ENCODE measurements at places on chromosomes 7 and 10.

GRCh38 chr7:91837397-91838070 lies 43.0 kb downstream of the MTERF1 start:
- peak; percentile 13 for DNase-seq

DNA sequence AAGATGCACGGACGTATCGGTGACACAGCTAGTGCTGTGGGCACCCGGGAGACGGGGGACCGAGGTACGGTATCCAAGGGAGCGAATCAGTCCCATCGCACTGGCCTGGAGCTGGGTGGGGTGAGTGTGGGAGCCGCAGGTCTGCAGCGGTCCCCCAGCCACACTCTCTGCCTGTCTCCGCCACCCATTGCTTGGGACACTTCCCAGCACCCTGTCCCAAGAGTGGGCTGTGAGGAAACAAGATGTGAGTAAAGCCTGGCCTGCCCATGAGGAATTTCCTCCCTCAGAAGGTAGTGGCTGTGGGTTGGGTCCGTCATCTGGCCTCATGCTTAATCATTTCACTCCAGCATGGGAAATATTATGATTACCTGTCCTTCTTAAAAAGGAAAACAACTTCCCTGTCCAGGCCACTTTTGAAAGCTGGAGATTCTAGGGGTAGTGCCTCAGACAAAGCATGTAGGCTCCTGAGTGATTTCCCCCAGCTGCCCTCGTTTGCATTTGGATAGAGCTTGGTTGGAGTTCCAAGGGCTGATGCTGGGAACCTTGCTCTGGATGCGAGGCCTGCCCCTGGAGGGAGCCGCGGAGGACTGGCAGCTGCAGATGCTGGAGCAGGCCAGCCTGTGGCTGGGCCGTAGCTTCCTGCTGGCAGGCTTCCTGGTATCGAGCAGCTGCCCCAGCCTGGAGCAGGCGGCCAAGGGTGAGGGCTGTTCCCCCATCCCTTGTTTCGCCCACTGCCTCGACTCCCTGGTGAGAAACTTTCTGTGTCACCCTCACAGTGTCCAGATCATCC lies 6.2 kb upstream of the ACTR3C start:
- DNase-seq = no peak

GRCh38 chr7:26397332-26397731 lies 105.7 kb downstream of the SNX10 start:
- no peak for DNase-seq

DNA sequence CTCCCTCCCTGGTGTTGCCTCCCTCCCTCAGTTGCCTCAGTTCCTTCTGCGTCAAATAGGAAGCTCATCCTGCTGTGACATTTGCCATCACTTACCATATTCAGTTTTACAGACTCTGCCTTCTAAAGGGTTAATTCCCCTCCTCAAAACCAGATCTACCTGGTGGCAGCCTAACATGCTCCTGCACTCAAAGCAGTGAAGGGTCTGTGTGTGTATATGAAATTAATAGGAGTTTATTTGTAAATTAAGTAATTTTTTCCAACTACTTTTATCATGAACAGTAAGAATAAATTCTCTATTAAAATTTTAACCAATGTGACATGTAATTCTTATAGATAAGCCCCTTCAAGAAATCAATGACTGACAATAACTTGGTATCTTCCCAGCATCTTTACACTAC lies 158.6 kb upstream of the INSYN2A start:
- no peak for DNase-seq

GRCh38 chr7:2494191-2495130 lies 18.3 kb upstream of the GRIFIN start:
- DNase-seq = no peak

- DNase-seq = no peak
Observed at GRCh38 chr7:99209781-99210180, 1.9 kb upstream of the KPNA7 start.

GRCh38 chr10:50260791-50261281 lies 9.5 kb upstream of the ASAH2 start:
- DNase-seq = no peak

DNA sequence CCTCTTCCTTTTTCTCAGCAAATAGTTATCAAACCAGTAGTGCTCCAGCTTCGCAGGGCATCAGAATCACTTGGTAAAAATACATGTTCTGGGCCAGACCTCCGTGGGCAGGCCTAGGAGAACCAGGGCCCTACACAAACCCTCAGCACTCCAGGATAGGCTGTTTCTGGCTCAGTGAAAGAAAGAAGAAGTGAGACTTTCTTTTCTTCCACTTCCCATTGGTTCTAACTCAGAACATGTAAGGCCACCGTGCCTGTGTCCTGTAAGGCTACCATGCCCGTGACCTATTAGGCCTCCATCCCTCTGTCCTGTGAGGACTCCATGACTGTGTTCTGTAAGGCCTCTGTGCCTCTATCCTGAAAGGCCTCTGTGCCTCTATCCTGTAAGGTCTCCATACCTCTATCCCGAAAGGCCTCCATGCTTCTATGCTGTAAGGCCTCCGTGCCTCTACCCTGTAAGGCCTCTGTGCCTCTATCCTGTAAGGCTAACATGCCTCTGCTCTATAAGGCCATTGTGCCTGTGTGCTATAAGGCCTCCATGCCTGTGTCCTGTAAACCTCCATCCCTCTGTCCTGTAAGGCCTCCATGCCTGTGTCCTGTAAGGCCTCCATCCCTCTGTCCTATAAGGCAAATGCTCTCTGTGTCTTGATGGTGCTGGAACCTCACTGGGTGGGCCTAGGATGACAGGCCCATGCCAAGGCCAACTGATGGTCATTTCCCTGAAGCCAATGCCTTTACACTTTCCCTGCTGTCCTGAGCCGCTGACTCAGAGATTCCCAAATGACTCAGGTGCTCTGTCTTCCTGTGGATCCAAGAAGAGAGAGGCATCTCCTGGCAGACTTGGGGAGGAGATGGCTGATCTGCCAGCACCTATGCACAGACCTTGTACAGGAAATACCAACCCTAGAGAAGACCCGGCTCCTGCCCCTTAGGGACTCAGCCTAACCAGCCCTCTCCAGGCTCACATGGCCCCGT lies 96.6 kb upstream of the CACUL1 start:
- DNase-seq = no peak

- DNase-seq = no peak
Observed at GRCh38 chr10:45607276-45607675, 65.3 kb downstream of the ZFAND4 start.

DNA sequence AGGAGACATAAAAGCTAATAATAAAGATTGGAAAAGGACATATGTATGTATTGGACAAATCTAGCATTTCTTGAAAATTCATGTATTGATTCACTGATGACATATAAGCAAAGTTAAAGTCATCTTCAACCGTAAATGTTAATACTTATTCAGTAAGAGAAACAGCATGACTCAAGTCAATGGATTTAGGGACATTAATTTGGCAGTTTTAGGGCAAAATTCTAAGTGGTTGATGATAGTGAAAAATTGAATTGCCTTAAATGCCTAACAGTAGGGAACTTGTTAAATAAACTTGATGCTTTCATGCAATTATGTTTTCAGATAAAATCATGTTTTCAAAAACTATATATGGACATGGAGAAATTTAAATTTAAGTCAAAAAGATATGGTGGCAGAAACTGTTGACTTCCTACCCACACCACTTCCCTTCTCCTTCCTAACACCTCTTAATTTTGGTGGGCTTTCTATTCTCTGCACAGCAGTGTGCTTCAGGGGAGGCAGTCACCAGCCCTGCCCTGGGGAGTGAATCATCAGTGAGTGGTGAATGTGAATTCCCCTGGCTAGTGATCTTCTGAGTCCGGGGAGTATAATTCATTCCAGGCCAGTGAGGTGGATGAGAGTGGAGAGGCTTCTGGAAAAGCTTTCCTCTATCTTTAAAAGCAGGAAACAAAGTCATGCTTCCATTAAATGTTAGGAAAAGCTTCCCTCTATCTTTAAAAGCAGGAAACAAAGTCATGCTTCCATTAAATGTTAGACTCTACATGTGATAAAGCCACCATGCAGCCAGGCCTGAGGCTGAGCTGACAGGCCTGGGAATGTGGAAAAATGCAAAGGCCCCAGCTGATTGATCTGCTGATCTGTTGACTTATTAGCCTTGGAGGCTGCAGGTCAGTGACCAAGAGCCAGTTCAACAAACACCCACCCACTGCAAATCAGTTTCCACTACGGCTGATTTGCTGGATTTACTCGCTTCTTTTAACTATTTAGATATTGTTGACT lies 25.2 kb upstream of the ITGB1 start:
- DNase-seq = peak; percentile 97

- no peak for DNase-seq
Observed at GRCh38 chr7:157472311-157473050, 135.7 kb downstream of the DNAJB6 start.

- no peak for DNase-seq
Observed at GRCh38 chr7:67414858-67415257, 418.2 kb downstream of the TYW1 start.

DNA sequence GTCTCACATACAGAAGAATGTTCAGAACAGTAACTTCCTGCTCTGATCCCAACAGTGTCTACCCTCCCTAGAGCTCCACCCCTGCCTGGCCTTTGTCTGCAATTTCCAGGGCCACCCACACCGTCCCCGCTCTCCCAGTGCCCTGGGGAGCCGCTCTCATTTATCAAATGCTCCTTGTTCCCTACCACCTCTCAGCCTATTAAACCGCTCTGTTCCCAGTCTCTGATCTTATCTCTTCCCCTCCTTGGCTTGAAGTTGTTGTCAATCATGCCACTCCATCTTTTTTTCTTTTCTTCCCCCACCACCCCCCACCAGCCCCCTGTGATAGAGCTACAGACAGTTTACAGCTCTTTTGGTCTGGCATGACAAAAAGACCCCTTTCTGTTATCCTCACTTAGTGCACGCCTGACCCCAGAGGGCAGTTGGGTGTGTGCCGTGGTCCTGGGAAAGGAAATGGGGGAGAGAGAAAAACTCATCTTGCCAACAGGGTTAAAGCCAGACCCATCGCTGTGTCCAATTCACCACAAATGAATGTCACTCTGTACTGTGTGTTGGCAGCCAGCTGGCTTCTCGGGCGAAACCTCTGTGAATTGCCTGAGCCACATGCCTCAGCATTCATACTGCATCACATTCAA lies 28.8 kb upstream of the HECTD2 start:
- peak; percentile 10 for DNase-seq

DNA sequence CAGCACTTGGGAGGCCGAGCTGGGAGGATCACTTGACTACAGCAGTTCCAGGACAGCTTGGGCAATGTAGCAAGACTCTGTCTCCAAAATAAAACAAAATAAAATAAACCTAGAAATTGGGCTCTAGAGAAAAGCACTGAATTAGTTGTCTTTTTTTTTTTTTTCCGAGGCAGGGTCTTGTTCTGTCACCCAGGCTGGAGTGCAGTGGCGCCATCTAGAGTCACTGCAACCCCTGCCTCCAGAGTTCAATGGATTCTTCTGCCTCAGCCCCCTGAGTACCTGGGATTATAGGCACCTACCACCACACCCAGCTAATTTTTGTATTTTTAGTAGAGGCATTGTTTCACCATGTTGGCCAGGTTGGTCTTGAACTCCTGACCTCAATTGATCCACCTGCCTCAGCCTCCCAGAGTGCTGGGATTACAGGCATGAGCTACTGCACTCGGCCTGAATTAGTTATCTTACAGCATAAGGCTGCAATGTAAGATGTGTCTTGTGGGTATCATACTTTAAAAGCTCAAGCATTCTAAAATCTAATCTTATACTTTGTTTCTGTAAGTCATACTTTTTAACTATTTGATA lies 12.8 kb downstream of the MEIG1 start:
- no peak for DNase-seq

DNA sequence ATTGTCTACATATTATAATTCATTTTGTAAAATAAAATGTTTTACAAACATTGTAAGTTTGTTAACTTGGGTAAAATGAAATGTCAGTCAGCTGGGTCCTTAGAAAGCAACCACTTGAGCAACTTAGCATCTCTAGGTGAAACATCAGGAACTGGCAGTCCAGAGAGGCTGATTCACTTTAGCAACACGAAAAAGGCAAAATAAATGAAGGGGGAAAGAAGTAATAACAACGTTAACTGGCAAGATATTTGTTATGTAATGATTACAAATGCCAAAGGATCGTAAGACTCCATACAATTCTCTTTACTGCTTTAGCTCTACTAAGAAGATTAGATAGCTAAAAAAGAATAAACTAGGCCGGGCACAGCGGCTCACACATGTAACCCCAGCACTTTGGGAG lies 5.0 kb downstream of the PDZD8 start:
- DNase-seq = peak; percentile 55

DNA sequence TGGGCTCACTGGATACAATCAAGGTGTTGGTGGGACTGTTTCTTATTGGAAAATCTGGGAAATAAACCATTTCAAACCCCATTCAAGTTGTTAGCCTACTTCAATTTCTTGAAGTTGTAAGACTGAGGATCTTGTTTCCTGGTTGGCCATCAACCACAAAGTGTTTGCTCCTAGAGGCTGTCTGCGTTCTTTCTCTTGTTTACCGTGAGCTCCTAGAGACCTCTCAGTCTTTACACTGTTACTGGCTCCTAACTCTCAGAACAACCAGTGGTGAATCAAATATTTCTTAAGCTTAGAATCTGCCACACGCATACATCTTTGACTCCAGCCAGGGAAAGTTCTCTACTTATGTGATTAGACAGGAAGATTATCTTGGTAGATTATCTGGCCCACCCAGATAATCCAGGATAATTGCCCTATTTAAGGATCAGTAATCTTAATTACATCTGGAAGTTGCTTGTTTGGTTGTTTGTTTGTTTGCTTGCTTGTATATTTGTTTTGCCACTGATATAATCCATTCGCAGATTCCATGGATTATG lies 798.7 kb downstream of the IPMK start:
- DNase-seq = no peak

GRCh38 chr7:27377988-27378387 lies 135.4 kb downstream of the EVX1 start:
- DNase-seq = no peak
